COR-L47 (cell line): ENCODE measurements at places on chromosomes 5 and 9.

DNA sequence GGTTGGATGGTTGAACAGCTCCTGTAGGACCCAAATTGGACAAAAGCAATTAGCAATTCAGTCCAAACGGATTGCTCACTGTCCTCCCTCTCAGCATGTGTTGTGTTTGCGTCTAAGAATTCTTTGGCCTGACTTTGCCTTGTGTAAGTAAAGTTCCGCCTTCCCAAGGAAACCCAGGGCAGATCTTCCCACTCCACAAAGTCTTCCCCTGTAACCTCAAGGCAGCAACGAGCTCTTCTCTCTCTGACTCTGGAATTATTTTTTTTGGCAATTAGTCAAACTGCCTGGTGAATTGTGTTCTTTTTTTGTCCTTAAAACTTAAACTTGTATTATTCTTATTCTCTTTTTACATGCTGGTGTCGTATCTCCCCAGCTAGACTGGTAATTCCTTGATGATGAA lies 20.7 kb upstream of the BASP1 start:
- no peak for DNase-seq

GRCh38 chr5:149944666-149945065 lies at the start of gene PDE6A:
PDE6A (minus strand) TSS chr5:149944793; CDS start chr5:149944673, 120 bp downstream.
- no peak for DNase-seq

DNA sequence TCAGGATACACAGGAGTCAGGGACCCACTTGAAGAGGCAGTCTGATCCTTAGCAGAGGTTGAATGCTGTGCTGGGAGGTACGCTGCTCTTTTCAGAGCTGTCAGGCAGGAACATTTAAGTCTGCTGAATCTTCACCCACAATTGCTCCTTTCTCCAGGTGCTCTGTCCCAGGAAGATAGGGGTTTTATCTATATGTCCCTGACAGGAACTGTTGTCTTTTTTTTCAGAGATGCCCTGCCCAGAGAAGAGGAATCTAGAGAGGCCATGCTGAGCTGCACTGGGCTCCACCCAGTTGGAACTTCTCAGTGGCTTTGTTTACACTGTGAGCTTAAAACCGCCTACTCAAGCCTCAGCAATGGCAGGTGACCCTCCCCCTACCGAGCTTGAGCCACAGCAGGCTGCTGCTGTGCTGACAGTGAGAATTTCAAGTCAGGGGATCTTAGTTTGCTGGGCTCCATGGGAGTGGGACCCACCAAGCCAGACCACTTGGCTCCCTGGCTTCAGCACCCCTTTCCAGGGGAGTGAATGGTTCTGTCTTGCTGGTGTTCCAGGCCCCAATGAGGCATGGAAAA lies 169.0 kb downstream of the FBXL17 start:
- DNase-seq: peak; percentile 51

- no peak for DNase-seq
These were observed 8.6 kb downstream of the PAM start for GRCh38 chr5:102763734-102764133.

DNA sequence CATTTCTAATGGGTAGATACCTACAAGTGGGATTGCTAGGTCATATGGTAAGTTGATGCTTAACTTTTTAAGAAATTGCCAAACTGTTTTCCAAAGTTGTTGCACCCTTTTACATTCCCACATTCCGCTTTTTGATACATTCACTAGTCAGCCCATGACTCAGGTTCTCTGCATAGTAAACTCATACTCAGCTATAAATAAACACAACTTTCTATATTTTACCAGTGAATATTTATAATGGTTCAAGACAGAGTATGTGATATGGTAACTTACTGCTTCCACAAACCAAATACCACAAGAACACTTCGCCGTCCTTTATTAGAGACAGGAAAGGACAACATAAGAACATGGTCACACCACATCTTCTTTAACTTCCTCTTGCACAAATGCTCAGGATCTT lies 54.0 kb downstream of the PLPP1 start:
- no peak for DNase-seq

DNA sequence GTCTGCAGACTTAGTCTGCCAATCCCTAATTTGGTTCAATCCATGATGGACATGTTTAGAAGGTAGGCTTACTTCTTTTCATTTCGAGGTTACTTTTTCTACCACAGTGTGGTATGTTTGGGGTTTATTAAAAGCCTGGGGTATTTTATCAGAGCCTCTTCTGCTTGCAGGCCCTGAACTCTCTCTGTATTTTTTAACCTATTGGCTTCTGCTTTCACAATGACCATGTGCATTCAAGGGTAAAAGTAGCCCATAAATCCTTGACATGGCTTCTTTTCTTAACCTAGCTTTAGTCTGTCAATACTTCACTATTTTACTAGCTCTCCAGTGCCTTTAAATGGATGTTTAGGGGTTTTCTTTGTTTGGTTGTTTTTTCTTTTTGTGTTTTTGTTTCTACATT lies 286.6 kb downstream of the FER start:
- DNase-seq: no peak

DNA sequence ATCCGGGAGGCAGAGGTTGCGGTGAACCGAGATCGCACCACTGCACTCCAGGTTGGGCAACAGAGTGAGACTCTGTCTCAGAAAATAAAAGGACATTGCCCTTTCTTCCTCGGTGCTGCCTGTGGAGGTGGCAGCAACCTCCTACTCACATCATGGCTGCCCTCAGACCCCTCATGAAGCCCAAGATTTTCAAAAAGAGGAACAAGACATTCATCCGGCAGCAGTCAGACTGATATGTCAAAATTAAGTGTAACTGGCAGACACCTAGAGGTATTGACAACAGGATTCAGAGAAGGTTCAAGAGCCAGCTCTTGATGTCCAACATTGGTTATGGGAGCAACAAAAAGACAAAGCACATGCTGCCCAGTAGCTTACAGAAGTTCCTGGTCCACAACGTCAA lies 12.6 kb upstream of the PAX5 start:
- no peak for DNase-seq

DNA sequence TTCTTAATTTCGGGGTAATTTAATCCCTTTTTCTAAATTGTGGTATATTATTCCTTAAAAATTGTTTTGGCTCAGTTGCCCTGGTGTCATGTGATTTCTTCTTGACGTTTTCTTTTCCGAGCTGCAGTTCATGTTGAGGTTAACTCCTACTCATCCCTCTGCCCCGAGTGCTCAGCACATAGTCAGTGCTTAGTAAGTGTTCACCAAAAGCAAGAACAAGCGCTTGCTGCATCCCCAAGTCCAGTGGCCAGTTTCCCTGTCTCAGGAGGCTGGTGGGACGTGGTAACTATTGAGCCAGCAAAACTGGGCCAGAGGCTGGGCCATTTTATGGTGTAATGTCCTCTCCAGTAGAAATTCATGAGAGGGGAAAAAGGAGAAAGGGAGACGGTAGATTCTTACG lies 23.3 kb downstream of the TRIO start:
- DNase-seq: no peak

DNA sequence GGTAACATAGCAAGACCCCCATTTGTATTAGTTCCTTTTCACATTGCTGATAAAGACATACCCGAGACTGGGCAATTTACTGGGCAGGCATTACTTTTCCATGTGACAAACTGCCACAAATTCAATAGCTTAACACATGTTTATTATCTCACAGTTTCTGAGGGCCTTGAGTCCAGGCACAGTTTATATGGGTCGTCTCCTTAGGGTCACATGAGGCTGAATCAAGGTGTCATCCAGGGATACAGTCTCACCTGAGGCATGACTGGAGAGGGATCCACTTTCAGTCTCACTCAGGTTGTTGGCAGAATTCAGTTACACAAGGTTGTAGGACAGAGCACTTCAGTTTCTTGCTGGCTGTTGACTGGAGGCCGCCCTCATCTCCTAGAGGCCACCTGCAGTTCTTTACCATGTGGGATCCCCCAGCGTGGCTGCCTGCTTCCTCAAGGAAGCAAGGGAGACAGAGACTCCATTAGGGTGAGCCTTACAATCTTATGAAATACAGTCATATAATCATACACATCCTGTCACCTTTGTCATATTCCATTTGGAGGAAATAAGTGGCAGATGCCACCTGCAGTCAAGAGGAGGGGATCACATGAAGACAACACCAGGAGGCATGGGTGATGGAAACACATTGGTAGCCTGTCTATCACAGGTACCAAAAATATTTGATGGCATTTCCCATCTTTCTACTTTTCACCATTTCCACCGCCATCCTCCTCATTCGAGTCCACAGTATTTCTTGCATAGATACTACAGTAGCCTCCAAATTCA lies 15.1 kb upstream of the ERAP1 start:
- DNase-seq: no peak

DNA sequence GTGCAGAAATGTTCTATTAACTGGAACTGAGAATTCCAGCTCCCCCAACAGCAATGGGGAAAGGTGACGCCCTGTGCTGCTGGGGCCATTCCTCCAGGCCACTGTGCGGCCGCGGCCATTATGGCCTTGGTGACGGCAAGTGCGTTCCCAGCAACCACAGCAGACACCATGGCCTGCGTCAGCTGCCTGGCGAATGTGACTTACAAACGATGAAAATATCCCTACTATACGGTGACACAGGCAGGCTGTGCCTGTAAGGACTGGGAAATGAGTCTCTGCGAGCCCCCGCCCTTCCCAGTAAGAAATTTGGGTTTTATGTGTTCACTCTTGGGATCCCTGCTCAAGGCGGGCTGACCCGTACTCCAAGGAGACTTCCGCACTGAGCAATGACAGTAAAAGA lies 20.6 kb downstream of the CLPTM1L start:
- no peak for DNase-seq

- DNase-seq: no peak
These were observed 51.8 kb downstream of the EHMT1 start for GRCh38 chr9:137670391-137671195.

GRCh38 chr9:127644146-127644827 lies 32.2 kb downstream of the STXBP1 start:
- no peak for DNase-seq

- no peak for DNase-seq
These were observed 44.0 kb downstream of the GGTA1 start for GRCh38 chr9:121455527-121456239.
